ENCODE measurements at places on chromosomes 11 and 22. TPM values are rescaled to one million over a fixed set of nuclear protein-coding genes. Genes with fewer than 3 reads are reported as not detected.

Gene LMO1
- total RNA-seq, result 3.3 TPM

Gene KCTD14
- total RNA-seq, result 1.6 TPM

Gene AIFM3
- total RNA-seq, result 3.1 TPM

Gene CACNA1I
- 0.06 TPM for total RNA-seq

Gene CDC45
- 24.1 TPM for total RNA-seq

Gene FIBIN
- not detected for total RNA-seq

Gene CCDC15
- 0.86 TPM for total RNA-seq

Gene NELL1
- total RNA-seq, result not detected

Gene GLB1L3
- not detected for total RNA-seq

Gene IFITM10
- 1.0 TPM for total RNA-seq

Gene CTSF
- total RNA-seq, result 40.9 TPM

Gene CDHR5
- total RNA-seq, result not detected

Gene GLB1L2
- total RNA-seq, result 2.2 TPM

Gene SHANK2
- total RNA-seq, result 8.8 TPM

Gene CCDC116
- 0.06 TPM for total RNA-seq

Gene TRPM5
- total RNA-seq, result not detected

Gene OR52H1
- not detected for total RNA-seq

Gene ABTB2
- 28.4 TPM for total RNA-seq

Gene CD81
- 403 TPM for total RNA-seq

Gene SMIM35
- not detected for total RNA-seq

Gene OR52D1
- total RNA-seq, result not detected

Gene SAA2
- total RNA-seq, result not detected

Gene TOMT
- total RNA-seq, result not detected

Gene DGAT2
- 1.2 TPM for total RNA-seq

Gene OR52A1
- total RNA-seq, result not detected

Gene IGSF9B
- 1.6 TPM for total RNA-seq

Gene BLID
- not detected for total RNA-seq

Gene LINC01488
- not detected for total RNA-seq

Gene SLC22A25
- total RNA-seq, result not detected

Gene TSSK2
- not detected for total RNA-seq

Gene SCGB2A2
- not detected for total RNA-seq

Gene PGA3
- not detected for total RNA-seq

Gene CHRNA10
- total RNA-seq, result 1.5 TPM

Gene GALNT18
- 23.6 TPM for total RNA-seq

Gene CALCA
- total RNA-seq, result not detected

Gene TCN1
- 0.42 TPM for total RNA-seq

Gene P4HA3
- 50.9 TPM for total RNA-seq

Gene SLC22A6
- not detected for total RNA-seq

Gene SH3BP1
- total RNA-seq, result 2.4 TPM

Gene SAA4
- not detected for total RNA-seq

Gene GNAZ
- total RNA-seq, result 2.3 TPM

Gene GLYATL1
- not detected for total RNA-seq

Gene MYRF
- 14.2 TPM for total RNA-seq

Gene PARVG
- total RNA-seq, result not detected

Gene PIK3C2A
- total RNA-seq, result 16.0 TPM
